CD4-positive, alpha-beta T cell treated with Interleukin-15 for 1 hour (primary cell): ENCODE measurements at places on chromosomes 11 and 22.

GRCh38 chr11:77771135-77771534 is 49.4 kb downstream of the RSF1 start:
- DNase-seq, result no peak

GRCh38 chr22:31344578-31345330 is 1.4 kb downstream of the PATZ1 start:
- peak; percentile 40 for DNase-seq

DNA sequence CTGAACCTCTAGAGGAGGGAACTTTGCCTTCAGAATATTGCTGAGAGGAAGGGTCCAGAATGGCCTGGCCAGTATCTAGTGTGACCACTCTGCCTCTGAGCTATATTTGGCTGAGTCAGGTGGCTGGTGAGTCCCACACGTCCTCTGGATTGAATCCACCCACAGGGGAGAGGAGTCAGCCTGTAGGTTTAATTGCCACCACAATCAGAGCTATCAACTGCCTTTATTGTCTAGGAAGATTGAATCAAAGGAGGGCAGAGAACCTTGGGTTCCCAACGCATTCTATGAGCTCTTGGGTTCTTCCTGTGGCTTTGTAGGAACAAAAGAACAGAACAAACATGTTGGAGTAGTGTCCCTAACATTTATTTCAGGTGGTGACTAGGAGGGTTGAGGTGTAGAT is 67.7 kb downstream of the ST3GAL4 start:
- DNase-seq, result no peak

DNA sequence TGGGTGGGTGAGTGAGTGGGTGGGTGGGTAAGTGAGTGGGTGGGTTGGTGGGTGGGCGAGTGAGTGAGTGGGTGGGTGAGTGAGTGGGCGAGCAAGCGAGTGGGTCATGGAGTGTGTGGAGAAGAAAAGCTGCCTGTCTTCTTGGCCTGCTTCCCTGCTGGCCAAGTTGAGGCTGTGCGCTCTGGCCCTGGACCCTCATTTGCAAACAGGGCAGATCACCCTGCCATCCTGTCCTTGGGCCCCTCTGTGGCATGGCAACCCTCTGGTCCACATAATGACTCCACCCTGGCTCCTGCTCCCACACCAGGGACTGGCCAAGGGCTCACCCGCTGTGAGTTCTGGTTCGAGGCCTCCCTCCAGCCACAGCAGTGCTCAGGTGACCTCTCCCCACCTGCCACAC is 35.1 kb downstream of the CAPN1 start:
- DNase-seq, result no peak

GRCh38 chr11:47280099-47280498 is 10.2 kb downstream of the MADD start:
- DNase-seq, result no peak

DNA sequence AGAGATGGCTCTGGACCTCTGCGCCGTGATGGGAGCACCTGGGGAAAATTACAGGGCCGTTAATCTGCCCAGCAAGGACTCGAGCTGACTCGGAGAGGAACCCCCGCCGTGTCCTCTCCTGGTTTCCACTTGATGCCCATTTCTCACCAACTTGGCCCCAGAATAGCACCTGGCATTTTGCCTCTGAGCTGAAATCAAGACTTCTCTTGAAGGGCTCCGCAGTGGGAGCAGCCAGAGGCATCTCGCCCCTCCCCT is 19.0 kb upstream of the CABP7 start:
- no peak for DNase-seq

GRCh38 chr11:1640076-1640946 is 10.7 kb downstream of the KRTAP5-5 start:
- DNase-seq, result no peak

- no peak for DNase-seq
Observed at GRCh38 chr11:133382131-133382812, 150.0 kb downstream of the OPCML start.

GRCh38 chr22:43228330-43228729 is 41.4 kb upstream of the TTLL12 start:
- DNase-seq, result no peak

GRCh38 chr11:121741351-121741760 is 288.6 kb upstream of the SORL1-AS1 start:
- DNase-seq, result no peak

DNA sequence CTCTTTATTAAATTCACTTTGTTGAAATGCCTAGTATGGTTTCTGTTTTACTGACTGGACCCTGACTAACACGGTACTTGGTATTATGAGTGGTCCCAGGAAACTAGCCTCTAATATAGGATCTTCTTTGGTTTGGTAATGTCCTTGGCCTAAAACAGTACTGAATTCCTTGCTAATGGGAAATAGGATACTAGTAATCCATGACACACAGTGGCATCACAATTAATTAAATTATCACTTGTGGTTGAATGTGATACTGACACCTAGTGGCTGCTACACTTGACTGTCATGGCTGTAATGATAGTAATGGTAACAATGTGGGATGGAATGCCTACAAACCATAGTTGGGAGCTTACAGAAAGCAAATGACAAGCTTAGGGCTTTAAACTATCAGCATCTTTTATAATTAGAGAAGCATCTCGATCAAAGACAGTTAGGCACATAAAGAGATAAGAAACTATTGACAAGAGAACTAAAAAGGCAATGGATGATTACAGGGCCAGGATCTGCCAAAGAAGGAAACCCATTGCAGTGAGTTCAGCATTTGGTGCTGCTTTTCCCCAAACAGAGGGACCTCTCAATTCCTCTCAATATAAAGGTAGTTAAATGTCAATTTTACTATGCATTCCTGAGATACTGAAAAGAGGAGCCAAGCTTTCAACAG is 8.6 kb downstream of the DNHD1 start:
- no peak for DNase-seq

GRCh38 chr11:128546916-128547315 is 40.4 kb downstream of the ETS1 start:
- DNase-seq, result no peak

- DNase-seq, result no peak
Observed at GRCh38 chr11:69280451-69280850, 13.5 kb upstream of the MYEOV start.

DNA sequence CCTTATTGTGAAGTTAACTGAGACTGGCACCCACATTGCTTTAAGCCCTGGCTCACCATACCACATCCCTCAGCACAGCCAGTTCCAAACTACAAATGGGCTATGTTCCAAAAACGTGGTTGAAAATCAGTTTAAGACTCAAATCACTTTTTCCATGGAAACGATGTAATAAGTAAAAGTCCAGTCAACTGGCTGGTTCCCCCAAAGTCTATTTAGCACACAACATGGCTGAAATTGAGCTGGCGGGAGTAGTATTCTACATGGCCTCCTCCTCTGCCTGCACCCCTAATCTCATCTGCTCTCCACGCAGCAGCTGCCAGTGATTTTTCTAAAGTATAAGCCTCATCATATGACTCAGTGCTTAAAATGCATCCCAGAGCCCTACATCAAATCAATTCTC is 40.9 kb upstream of the BIRC3 start:
- no peak for DNase-seq

GRCh38 chr11:131064373-131064991 is 148.2 kb upstream of the SNX19 start:
- no peak for DNase-seq

DNA sequence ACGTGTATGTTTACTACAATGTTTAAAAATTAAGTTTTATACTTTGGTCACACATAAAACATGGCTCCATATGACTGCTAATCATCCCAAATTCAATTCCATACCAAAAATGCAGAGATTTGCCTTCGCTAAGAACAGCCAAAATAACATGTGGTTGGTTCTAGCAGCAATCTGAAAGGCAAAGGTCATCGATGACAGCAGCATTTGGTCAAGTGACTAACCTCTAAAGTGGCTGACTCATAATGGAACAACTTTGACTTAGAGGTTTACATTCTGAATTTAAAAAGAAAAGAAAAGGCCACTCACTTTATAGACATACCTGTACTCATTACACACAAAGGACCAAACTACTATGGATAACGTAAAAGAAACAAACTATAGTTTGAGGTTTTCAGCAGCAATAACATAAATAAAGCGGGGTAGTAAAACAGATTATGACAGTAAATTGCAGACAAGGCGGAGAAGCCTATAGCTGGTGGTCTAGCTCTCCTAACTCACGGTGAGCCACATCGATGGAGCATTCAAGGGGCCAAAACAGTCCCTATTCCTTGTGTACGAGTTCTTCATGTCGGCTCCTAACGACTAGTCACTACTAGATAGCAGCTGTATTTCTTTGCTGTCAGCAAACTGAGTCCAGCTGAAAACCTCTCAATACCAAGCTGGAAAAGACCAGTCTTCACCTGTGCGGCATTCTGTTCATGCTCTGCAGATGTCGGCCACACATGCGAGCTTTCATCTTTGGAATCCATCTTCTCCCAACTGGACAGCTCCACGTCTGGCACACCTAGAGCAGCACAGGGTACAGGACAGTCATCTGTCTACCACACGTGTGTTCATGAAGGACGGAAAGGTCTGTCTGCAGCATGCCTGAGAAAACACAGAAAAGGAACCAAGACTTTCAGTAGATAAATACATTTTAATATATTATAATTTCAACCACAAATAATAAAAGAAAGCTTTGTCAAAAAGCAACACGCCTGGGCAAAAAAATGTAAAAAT is 42.1 kb downstream of the PRDM10 start:
- no peak for DNase-seq

DNA sequence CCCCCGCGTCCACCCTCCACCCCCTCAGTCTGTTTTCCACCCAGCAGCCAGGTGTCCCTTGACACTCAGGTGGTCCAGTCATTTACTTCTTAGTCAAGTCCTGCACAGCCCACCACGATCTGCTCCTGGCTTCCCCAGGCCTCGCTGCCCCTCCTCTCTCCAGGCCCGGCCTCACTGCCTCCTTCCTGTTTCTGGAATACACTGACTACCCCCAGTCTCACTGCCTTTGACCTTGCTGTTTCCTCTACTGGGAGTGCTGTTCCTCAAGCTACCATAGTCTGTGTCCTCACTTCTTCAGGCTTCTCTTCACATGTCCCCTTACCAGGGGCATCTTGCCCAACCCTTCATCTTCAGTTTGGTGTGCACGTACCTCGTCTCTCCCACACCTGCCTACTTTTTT is 7.4 kb downstream of the MCM5 start:
- no peak for DNase-seq

DNA sequence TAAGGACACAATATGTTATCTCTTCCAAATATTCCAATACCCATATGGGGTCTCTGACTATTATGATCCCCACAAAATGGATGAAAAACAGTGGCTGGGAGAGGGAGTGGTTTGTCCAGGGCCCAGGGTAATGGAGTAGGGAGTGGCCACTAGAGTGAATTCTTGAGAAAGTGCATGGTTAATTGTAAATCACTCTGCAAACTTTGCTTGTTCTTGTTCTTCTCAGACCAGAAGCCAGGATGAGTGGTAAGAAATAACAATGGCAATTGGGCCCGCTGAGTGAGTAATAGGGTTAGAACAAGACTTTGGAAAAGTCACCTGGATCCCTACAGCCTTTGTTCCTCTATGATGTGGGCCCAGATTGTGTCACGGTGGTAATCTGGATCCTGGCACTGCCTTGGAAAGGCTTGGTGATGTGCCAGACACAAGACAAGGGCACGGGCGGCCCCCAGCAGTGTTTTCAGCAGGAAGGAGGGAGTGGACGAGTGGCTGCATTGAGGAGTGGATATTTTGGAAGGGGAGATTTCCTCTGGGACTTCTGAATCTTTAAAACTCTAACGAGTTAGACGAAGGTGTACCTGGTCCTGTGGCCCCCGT is 18.2 kb upstream of the KIRREL3 start:
- DNase-seq, result no peak

- DNase-seq, result no peak
Observed at GRCh38 chr11:73995247-73995646, 12.6 kb upstream of the UCP2 start.

DNA sequence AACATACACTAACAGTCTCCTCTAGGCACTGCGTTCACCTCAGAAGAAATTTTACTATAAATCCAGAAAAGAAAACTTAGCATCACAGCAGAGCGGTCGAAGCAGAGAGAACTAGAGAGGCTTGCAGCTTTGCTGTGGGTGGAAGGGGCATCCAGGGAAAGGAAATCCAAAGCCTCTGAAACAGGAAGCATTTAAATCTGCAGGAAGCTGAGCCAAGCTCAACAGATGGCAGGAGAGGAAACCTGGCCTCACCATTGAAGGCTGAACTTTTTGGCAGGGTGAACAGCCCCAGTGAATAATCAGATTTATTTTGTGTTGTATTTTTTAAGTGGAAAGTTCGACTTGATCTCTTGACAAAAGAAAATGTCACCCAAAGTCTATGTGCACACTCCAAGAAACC is 858.1 kb downstream of the OPCML start:
- no peak for DNase-seq
